GF-D8 (cell line): ENCODE measurements at places on chromosomes 7 and 10.
A peak's percentile ranks its signal among the peaks of the same experiment; 100 is the strongest.

- no peak for DNase-seq
Measured at GRCh38 chr10:8576281-8576680, 521.8 kb downstream of the GATA3 start.

- no peak for DNase-seq
Measured at GRCh38 chr10:16822726-16823360, 5.6 kb upstream of the RSU1 start.

GRCh38 chr10:93954726-93955363 is 38.9 kb upstream of the PLCE1 start:
- no peak for DNase-seq

DNA sequence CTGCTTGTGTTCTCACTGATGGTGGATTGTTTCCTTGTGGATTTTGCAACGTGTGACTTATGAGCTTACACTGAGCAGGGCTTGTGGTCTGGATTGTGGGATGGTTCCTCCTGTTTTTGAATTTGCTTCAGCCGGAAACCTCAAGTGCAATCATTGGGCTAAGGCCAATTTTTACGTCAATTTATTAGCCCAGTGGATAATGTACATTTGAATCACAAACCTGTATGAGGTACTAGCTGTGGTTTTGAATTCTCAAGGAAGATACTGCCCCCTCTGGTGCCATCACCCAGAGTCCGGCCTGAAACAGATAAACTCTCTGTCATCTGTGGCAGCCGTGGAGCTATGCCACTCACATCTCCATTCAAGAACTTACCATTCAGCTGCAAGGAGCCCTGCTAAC is 7.3 kb upstream of the ZNF777 start:
- peak; percentile 54 for DNase-seq

GRCh38 chr7:131606346-131607290 is 50.2 kb upstream of the PODXL start:
- no peak for DNase-seq

- DNase-seq: no peak
Measured at GRCh38 chr7:70569335-70569819, 562.6 kb upstream of the GALNT17 start.

- DNase-seq: no peak
Measured at GRCh38 chr10:9535744-9536143, 1481.3 kb downstream of the GATA3 start.

- DNase-seq: peak; percentile 33
Measured at GRCh38 chr7:102991540-102992214, 78.9 kb downstream of the LRRC17 start.

GRCh38 chr10:100732241-100732596 is 13.2 kb upstream of the PAX2 start:
- DNase-seq: no peak

DNA sequence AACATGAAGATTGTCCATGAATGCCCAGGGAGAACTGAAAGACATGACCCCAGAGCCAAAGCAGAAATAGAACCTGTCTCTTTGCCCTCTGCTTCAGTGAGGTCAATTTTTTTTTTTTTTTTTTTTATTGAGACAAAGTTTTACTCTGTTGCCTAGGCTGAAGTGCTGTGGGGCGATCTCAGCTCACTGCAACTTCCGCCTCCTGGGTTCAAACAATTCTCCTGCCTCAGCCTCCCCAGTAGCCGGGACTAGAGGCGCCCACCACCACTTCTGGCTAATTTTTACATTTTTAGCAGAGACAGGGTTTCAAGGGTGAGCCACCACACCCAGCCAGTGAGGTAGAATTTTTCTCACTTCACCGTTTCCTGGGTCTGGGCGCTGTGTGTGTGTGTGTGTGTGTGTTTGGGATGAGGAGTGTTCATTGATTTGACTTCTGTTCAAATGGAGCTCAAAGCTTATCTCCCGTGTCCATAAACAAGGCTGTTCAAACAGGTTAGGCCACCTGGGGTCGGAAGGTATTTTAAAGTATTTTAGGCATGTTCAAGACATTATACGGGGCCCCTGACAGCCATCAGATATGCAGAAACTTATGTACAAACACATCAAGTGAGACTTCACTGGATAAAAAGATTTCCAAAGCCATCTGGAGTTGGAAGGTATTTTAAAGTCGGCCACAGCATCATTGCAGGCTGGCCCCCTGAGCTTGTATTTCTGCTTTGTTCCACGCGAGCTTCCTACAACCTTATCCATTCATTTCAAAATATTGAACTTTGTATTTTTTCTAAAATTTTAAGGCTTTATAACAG is 93.8 kb downstream of the MAP3K8 start:
- DNase-seq: no peak

DNA sequence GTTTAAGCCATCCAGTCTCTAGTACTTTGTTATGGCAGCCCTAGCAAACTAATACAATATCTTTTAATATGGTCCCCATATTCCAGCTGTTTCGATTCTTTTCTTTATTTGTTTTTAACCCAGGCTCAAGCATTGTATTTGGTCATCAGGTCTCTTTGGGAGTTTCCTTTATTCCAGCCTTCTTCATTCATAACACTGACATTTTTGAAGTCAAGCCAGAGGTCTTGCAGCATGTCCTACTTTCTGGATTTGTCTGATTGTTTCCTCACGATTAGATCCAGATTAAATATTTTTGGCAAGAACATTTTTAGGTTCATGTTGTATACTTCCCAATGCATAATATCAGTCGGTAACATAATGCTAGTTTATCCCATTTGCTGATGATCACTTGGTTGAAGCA is 11.8 kb downstream of the SLC25A13 start:
- no peak for DNase-seq

DNA sequence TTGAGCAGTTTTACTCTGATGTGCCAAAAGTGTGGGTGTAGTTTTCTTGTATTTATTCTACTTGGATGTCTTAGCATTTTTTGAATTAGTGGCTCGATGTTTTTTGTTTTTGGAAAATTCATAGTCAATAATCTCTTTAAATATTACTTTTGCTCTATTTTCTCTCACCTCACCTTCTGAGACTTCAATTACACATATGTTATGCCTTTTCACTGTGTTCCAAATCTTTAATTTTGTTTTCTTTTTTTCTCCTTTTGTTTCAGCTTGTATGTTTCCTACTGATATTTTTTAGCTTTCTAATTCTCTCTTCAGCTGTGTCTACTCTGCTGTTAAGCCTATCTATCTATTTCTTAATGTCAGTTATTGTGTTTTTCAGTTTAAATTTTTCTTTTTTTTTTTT is 69.5 kb downstream of the ZNF503 start:
- DNase-seq: no peak

- no peak for DNase-seq
Measured at GRCh38 chr10:58695022-58695421, 182.3 kb downstream of the BICC1 start.

DNA sequence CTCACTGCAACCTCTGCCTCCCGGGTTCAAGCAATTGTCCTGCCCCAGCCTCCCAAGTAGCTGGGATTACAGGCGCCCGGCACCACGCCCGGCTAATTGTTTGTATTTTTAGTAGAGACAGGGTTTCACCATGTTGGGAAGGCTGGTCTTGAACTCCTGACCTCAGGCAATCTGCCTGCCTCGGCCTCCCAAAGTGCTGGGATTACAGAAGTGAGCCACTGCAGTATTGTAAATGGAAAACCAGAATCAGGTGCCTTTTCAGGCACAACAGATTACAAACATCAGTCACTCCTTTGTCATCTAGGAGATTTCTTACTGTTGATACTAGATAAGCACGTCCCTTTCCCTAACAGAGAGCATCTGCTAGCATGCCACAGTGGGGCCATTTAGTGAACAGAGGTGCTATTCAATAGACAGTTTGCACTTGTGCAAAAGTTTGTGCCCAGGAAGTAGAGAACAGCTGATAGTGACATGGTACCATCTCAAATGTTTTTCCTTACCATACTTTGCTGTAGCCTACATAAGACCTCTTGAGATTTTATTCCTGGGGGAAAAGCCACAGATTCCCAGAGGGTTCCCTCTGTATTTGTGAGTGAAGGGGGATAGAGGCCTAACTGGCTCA is 24.5 kb upstream of the WAC start:
- DNase-seq: no peak

GRCh38 chr10:3935141-3935540 is 150.1 kb upstream of the KLF6 start:
- no peak for DNase-seq

GRCh38 chr10:70950037-70950436 is 61.7 kb upstream of the PCBD1 start:
- DNase-seq: no peak

GRCh38 chr7:134101716-134102115 is 25.4 kb upstream of the LRGUK start:
- DNase-seq: no peak

- DNase-seq: no peak
Measured at GRCh38 chr7:110224643-110225042, 866.3 kb upstream of the LRRN3 start.

- DNase-seq: no peak
Measured at GRCh38 chr7:52758356-52758755, 277.1 kb upstream of the POM121L12 start.

GRCh38 chr7:155594961-155595366 is 48.6 kb upstream of the CNPY1 start:
- peak; percentile 58 for DNase-seq

GRCh38 chr10:114541081-114541796 is 116.8 kb downstream of the ABLIM1 start:
- no peak for DNase-seq

- no peak for DNase-seq
Measured at GRCh38 chr10:14548970-14549369, 218.2 kb upstream of the FRMD4A start.

DNA sequence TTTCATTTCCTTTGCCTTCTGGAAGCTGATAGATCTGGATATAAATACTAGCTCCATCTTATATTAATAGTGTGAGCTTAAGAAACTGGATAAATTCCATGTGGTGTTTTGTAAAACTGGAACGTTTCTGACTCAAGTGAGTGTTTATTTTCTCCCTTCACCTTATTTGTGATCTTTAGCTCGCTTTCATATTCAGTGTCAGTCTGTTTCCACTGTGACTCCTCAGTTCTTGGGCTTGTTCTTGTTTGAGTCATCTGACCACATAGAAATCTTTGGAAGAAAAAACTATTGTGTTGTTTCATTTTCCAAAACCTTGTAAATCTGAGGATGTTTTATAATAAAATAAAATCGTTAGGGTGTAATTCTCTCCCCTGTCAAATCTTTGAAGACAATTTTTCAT is 186.4 kb downstream of the POLR1F start:
- DNase-seq: no peak

DNA sequence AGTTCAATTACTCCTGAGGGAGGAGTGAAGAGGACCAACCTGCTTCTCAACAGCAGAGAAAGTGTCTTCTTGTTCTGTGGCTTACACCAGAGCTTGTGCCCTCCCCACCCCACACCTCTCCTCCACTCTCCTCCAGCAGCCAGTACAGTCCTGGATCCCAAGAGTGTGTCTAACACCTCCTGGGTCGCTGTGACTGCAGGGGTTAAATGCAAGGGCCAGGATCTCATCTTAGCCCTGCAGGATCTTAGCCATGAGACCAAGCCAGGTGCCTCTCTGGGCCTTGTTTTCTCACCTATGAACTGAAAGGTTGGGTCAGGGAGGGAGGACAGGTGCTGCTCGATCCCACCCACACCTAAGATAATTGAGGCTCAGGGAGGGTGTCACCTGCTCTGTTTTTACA is 34.5 kb upstream of the MSRB2 start:
- no peak for DNase-seq

DNA sequence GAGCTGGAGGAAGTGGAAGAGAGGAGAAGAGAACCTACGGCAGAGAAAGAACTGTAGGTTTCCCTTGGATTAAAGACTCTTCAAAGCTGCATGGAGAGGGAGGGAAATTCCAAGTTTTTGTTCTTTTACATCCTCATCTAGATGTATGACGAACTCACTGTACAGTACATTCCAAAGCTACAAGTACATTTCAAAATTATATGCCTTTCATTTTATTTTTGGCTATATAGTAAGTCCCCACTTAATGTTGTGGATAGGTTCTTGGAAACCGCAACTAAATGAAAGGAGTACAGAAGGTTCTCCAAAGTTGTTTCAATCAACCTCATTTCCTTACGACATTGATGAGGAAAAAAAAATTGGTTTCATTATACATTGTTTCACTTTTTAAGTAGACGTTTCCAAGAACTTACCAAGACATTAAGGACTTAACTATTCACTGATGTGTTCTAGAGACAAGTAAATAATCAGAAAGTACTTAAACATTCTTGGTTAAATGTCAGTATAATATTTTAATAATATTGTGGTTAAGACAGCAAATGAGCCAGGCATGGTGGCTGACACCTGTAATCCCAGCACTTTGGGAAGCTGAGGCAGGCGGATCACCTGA is 16.1 kb upstream of the JMJD1C start:
- DNase-seq: no peak

DNA sequence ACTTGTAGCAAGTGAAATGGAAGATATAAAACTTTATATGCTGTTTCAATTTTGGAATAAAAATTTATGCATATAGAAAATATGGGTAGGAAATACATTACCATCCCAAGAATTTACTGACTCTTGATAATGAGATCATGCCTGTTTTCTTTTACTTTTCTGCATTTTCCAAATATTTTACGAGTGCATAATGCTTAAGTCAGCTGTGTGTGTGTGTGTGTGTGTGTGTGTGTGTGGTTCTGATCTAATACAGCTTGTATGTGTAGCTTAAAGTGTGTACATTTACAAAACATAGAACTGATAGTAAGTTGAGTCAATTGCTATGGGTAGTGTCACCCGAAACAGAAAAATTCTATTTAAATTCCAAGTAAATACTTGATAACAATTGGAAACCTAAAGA is 315.9 kb upstream of the LRRN3 start:
- no peak for DNase-seq

DNA sequence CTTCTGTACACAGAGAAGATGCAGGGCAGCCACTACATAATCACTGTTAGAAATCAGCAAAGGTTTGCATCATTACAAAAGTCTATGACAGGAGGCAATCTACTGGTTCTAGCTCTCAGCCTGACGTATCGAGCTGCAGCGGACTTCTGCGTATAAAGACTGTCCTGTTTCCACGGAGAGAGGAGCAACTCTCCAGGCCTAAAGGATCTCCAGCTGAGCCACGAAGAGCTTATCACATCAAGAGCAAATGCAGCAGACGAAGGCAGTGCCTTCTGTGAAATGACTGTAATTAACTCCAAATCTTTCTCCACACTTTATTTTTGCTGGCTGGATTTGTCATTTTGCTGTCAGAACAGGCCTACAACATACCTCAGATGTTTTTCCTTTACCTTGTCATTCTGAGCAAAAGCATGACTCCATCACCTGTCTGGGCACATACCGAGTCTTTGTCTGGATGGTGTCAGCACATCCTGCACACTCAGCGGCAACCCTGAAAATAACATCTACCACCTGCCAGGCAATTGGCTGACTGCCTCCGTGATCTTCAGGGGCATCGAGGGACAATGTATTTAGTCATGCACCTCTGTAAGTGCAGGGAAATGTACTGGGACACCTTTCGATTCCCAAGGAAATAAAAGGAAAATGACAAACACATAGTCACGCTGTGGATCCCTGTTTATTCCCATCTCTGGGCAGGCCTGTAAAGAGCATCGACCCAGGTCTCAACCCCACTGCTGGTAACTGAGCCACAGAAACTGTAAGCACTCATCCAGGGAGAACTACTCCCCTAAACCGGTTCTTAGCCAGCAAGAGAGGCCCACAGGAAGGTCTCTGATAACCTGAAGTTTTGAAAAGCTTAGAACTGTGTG is 26.3 kb upstream of the SH3PXD2A start:
- no peak for DNase-seq
